ENCODE measurements at places on chromosomes 1 and 21.

DNA sequence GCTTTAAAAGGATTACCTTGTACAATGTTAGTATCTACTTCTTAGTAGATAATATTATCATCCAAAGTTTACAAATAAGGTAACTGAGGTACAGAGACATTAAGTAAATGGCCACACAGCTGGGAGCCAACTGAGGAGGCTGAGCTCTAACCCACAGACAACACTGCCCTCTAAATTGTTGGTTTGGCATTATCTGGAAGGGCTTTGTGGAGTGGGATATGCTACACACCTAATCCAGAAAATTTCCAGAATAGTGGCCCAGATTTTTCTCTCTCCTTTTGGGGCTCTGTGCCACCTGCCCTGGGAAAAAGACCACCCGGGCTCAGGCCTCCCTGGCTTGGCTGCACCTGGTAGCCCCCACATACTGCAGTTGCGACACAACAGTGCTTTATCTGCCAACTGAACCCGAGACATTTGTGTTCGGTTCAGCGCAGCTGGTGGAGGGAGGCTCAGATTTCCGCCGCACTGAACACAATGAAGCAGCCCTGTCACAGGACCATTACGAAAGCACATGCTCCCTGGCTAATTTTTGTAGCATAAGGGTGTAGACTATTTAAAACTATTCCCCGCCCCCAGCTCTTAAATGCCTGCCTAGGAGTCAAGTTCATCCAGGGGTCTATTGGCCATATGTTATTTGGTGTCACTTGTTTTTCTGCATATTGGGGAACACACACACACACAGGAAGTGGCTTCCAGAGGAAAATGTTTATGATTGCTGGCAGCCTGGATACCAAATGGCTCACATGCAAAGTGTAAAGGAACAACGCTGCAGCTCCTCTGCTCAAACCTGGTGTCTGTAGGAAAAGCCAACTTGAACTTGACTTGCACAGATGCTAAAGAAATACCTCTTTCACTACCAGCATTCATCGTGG lies 92.3 kb upstream of the ESRRG start:
- no peak for DNase-seq

- no peak for DNase-seq
Observed at GRCh38 chr1:83516369-83516768, 482.6 kb downstream of the TTLL7 start.

DNA sequence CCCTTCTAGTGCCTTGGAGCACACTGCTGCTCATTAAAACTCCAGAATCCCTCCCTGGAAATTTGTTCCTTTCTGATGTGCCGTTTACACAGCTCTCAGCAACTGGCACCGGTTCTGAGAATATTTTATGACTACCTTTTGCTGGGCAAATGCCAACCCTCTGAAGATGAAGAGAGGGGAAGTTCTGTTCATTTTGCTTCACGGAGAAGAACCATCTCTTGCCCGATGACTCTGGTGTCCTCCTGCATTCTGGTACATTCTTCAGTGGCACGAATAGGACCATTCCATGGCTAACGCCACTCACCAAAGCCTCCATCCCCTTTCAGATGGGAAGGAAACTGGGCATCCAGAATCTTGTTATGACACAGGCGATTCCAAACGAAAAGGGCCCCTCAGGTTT lies 96.2 kb upstream of the SIM2 start:
- DNase-seq = no peak

DNA sequence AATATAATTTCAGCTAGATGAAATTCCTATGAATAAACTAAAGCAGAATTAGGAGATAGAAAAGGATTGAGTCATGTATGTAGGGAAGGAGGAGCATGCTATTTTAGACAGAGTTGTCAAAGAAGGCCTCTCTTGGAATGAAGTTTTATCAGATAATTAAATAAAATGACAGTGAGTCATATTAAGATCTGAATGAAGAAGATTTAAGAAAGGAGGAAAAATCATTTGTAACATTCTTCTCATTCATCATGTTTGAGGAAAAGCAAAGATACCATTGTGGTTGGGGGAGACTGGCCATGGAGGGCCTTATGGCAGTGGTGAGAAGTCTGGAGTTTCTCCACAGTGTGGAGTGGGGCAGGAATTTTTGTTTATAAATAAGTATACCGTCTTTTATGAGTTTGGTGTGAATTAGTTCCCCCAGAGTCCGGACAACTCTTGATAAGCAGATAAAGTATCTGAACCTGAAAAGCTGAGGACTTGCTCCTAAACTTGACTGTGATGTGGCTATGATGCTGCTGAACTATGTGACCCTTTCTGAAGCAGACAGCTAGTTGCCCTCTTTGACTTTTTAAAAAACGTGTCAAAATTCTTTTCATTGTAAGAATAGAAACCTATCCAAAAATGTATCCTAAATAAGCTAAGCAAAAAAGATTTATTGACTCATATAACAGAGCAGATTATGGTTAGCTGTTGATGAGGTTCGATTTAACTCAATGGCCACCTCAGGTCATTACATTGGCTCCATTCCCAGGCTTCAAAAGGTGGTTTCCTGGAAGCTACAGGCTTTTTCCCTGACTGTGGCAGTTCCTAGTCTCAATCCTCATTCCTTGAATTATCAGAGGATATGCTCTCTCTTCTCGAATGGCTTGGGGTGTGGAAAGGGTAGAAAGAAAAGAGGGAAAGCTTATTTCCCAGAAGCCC lies 90.8 kb downstream of the LHX9 start:
- DNase-seq = no peak

DNA sequence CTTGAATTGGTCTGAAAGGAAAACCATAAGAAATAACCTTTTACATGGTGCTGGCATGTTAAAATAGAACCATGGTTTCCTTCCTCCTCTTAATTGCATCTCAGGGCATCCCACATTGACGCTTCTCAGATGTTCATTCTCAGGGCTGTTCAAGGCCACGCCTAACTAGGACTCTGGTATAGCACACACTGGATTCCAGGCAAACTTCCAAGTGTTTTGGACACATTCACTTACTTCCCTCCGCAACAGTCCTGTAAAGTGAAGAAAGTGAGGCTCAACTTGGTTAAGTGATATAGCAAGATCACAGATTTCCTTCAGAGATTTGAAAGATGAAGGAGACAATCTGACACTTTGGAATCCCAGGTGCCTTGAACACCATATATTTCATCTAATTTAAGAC lies 244.8 kb downstream of the DUSP10 start:
- no peak for DNase-seq

GRCh38 chr1:54764922-54765561 lies 719 bp upstream of the PARS2 start:
- no peak for DNase-seq

DNA sequence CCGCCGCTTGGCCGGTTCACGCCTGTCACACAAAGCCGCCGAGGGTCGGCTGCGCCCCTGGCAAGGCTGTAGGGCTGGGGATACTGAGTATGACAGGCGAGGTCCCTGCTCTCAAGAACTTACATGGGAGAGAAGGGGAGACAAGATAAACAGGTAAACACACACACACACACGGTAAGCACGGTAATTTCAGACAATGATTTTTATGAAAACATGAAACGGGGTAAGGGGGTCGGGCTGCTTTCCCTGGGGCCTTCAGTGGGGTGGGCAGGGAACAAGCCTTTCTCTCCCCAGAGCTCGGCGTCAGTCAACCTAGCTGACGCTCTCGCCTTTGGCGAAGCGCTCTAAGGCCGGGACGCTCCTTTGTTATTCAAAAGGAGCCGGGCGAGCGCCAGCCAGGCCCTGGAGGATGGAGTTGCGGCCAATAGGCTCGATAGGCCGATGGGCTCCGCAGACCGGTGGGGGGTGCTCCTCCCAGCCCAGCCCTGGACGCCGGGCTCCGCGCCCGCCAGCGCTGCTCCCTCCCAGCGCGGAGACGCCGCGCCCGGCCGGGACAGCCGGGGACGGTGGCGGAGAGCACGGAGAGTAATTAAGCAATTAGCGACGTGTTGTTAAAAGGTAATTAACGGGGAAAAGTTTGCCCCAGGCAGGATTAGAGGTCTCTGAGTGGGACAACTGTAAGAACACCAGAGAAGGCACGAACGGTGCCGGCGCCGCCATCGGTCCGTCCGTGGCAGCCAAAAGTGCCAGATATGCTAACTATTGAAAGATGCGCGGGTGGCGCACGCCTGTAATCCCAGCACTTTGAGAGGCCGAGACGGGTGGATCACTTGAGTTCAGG lies 950 bp upstream of the INKA2 start:
- DNase-seq = peak; percentile 46

- no peak for DNase-seq
Observed at GRCh38 chr1:85427849-85428248, 37.1 kb downstream of the DDAH1 start.

GRCh38 chr1:216346526-216346925 lies 76.7 kb downstream of the USH2A start:
- no peak for DNase-seq

DNA sequence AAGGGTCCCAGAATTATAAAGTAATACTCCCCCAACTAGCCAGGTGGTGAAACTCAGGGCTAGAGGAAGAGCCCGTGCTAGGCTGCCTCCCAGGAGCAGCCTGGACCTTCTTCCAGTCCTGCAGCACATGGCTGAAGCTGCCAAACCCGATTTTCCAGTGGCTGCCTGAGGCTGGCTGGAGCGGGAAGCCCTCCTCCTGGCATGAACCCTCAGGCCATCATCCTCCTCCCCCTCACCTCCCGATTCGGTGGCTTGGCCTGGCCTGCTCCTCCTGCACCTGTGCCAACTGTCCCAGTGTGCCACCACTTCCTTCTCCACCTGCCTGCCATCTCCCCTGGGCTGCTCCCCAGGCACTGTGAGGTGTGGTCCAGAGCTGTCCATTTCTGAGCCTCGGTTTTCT lies 3.0 kb upstream of the TSPAN1 start:
- DNase-seq = no peak

DNA sequence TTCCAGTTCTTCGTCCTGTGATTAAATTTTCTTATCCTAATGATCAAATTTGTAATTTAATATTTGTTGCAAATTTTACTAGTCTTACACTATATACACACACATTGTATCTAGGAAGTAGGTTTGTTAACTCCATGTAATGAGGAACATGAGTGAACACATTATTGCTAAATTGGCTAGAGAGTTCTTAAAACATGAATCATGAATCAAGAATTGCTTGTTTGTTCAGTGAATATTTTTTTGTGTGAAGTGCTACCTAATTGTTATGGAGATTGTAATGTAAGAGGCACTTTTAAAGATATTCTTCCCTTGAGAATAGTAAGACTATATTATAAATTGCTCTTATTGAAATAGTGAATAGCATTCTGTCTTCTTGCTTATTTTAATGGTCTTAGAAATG lies 4.6 kb downstream of the GPSM2 start:
- DNase-seq = no peak

- DNase-seq = no peak
Observed at GRCh38 chr21:41481191-41481590, 26.8 kb downstream of the TMPRSS2 start.

DNA sequence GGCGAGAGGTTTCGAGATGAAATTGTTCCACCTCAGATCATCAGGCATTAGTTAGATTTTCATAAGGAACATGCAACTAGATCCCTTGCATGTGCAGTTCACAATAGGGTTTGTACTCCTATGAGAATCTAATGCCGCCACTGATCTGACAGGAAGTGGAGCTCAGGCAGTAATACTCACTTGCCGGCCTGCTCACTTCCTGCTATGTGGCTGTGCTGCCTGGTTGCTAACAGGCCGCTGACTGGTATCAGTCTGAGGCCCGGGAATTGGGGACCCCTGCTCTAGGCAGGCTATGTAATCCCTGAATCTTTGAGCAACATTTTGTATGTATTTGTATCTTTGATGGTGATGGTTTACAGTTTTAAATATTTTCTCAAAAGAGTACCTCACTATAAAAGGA lies 32.5 kb downstream of the XKR8 start:
- DNase-seq = no peak

DNA sequence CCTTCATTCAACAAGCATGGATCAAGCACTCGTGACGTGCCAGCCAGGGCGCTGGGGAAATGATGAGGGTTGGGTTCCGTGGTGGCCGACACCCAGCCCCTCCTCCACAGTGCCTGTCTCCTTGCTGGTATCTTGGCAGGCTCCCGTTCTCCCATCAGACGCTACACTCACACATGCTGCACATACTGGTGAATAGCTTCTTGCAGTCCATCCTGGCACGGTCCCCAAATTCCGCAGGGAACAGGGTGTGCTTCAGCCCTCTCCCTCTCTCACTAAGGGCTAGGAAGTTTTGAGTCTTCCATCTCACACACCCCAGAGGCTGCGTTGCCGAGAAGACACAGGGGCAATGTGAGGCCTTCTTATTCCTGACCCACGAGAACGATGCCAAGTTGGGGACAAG lies 10.1 kb upstream of the MEF2D start:
- DNase-seq = no peak

DNA sequence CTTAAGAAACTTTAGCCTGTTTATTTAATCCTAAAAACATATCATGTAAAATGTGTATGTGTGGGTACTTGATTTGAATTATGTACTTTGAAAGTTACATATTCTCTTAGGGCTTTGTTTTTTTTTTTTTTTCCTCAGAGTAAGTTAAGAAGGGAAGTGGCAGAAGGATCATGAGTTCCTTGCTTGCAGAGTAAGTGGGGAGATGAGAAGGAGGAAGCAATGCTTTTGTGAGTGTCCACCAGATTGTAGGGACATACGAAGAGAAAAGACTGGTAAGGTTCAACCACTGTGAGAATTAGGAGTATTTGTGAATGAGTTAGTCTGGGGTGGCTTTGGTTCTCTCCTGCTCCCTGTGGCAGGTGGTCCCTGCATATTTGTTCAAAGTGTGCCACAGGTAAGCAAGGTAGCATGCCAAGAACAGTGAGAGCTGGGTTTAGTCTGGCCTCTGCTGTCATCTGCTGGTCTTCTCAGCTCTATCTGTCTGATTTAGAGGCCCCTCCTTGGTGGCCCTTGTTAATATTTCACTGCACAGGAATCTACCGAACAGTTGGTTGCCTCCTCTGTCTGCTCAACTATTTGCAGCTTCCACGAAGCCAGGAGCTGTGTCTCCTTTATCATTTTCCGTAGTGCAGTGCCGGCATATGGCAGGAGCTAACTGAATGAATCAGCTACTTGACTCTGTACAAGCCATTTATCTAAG lies 9.5 kb downstream of the DNM3 start:
- DNase-seq = no peak

- no peak for DNase-seq
Observed at GRCh38 chr21:46009951-46010705, 28.6 kb downstream of the COL6A1 start.

DNA sequence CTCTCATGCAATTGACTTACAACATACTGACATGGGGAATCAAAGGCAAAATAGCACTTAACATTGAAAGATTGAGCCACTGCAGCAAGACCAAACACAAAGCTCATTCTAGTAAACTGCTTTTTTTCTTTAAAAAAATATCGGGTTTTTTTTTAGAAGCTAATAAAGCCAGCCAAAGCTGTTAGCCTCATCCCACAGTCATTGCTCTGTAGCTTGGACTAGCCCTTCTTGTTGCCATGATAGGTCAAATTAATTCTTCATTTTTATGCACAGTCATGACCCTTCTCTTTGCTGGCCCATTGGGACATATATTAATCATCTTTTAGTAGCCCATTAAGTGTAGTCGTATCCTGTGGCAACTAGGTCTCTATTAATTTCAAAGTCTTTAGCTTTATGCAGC lies 231.3 kb downstream of the ADGRL2 start:
- no peak for DNase-seq

- no peak for DNase-seq
Observed at GRCh38 chr1:234188454-234188792, 184.8 kb upstream of the COA6 start.

GRCh38 chr1:11281518-11282331 lies 8.7 kb downstream of the UBIAD1 start:
- no peak for DNase-seq

Data from GM20000 (cell line).